ENCODE measurements at places on chromosomes 1 and 21. TPM values are rescaled to one million over a fixed set of nuclear protein-coding genes. Genes with fewer than 3 reads are reported as not detected.

DNA sequence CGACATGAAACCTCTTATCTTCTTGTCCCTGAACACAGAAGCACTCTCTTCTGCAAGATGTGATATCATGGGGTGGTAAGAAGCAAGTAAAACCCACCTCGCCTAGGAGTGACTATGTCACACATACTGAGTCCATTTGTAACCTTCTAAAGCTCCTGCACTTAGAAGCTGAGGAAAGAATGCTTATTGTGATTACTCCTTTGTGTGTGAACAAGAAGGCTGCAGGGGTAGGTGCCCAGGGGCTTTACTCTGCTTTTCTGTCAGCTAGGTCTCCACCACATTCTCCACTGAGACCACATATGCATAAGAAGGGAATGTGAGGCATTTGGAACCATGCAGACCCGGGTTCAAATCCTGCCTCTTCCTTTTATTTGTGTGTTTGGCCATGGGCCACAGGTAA, 144.3 kb downstream of the DMRTA2 start:
- no peak for DNase-seq

DNA sequence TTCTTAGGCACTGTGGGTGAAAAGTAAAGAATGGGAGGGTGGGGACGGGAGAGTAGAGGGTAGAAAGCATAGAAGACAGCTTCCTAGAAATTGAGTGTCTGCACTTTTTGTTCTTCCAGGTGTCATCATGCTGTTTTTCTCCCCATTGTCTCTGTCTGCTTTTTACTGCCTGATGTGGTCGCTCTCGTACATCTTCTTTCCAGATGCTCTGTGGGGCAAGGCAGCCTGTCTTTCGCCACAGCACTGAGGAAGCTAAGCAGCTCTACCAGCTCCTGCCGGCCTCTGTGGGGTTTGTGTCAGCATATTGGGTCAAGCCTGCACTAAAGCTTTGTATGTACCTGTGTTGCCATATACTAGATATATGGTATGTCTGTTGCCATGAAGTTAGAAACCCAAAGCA, 13.2 kb downstream of the TMEM269 start:
- no peak for DNase-seq

- no peak for DNase-seq
These were observed at the start of gene GPR153 for GRCh38 chr1:6260961-6261614. Gene GPR153, minus strand, starts transcription at chr1:6261098. Its CDS starts 6,193 bp downstream, at chr1:6254905.

DNA sequence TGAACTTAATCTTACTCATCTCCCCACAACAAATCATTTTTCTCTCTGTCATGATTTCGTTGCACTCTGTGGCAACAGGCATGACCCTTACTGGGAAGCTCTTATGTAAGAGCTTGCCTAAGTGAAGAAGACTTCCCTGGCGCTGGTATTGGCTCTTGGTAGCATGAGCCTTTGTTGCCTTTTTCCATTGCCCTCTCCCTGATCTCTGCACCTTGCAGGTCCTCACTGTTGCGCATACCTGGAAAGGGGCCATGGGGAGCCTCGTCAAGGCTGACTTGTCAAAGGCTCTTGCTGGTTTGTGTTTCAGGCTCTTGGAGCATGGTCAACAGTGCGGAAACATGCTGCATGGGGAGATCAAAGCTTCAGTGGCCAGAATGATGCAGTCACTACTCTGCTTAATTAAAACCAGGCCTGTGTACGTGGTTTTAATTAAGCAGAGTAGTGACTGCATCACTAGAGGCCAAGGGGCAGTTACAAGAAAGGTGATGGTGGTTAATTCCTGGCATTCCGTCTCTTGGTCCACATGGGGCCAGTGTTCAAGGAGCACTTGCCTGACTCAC, 141.3 kb downstream of the SPATA46 start:
- no peak for DNase-seq

GRCh38 chr1:72037745-72038343, 244.5 kb downstream of the NEGR1 start:
- peak; percentile 7 for DNase-seq

GRCh38 chr1:162373541-162374260, 3.0 kb downstream of the SPATA46 start:
- DNase-seq = no peak

DNA sequence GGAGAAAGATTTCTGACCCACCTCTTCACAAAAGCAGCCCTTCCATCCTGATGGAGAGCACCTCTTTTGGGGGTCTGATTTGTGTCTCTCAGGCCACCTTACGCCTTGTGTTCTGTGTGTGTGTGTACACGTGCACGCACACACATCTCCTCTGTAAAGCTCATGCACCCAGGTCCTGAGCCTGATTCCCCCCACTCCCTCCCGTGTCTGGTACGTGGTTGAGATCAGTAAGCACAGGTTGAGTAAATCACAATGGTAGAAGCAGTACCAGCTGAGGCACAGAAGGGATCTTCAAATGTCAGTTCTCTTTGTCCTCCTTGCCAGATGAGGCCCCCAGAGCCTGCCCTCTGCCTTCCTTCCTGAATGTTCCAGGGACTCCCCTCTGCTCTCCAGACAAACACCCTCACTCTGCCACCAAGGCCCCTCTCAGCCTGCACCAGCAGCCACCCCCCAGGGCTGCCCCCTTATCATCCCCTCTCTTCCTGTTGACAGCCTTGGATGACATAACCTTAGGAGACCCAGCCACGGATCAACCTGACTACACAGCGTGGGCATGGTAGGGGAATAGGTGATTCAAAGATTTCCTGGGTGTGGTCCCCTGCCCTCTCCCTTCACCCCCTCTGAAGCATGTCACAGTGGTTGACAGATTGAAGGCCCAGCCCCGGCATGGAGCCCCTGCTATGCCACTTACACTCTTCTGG, 112.8 kb downstream of the HIVEP3 start:
- no peak for DNase-seq

DNA sequence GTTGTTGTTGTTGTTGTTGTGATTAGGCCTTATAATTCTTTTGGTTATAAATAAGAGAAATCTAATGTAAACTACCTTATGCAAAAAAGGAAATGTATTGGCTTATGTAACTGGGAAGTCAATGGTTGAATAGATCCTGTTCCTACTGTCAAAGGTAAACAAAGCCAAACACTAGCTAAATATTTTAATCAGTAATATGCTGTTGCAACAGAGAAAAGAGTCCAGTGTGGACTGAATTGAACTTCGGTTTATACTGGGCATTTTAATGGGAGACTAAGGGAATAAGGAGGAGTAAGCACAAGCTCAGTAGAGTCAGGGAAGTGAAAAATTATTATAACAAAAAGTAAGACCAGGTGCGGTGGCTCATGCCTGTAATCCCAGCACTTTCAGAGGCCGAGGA, 15.4 kb downstream of the MSH4 start:
- DNase-seq = no peak

DNA sequence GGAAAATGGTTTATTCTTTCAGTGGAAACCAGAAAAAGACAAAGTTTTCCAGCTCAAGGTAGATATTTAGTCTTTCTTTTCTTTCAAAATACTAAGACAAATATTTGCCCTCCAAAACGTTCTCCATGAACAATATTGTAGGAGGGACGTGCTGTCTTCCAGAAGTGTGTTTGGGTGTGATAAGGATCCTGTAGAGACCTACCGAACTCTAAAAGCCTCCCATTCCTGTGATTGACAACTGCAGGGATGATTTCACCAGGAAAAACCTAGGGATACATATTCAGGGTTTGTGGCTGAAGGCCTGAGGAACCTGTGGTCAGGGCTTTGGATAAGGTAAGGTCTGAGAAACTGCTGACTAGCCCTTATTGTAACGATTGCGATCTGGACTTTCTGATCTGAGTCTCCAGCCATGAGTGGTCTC, 167.1 kb downstream of the ZNF648 start:
- DNase-seq = no peak

- no peak for DNase-seq
These were observed 41.7 kb upstream of the IL20 start for GRCh38 chr1:206823727-206824126.

- no peak for DNase-seq
These were observed at the start of gene ZNF593OS for GRCh38 chr1:26171084-26172072. Gene ZNF593OS, minus strand, starts transcription at chr1:26171832. Its CDS starts 171 bp downstream, at chr1:26171661.

DNA sequence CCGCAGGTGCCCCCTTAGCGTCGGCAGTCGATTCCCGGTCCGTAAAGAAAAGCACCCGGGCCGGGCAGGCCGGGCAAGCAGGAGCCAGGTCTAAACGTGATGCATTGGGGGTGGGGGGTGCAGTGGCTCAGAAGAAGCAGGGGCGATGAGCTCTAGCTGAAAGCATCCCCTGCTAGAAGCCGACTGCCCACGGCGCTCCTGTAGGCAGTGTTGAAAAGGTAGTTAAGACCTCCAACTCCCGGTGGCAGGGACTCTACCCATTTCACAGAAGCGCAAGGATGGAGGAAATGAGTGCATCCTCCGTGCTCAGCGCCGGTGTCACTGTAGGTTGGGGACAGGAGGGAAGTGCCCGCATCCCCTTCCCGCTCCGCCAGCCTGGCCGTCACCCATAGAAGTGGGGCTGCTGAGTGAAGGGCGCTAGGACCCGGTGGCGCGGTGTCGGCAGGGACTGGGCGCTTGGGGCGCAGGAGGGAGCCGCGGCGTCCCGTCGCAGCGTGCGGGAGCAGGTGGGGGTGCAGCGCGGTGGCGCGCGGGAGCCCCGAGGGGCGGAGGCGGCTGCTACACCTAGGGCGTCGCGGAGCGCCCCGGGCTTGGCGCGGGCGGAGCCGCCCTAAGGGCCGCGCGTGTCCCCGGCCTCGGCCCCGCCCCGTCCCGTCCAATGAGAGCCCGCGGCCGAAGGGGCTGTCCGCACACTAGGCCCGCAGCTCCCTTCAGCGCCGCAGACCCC, at the start of gene WNT2B:
WNT2B (plus strand) TSS at position 688 of the 727 bp plus-strand sequence. CDS start 298 bp downstream, outside the sequence.
- peak; percentile 40 for DNase-seq

DNA sequence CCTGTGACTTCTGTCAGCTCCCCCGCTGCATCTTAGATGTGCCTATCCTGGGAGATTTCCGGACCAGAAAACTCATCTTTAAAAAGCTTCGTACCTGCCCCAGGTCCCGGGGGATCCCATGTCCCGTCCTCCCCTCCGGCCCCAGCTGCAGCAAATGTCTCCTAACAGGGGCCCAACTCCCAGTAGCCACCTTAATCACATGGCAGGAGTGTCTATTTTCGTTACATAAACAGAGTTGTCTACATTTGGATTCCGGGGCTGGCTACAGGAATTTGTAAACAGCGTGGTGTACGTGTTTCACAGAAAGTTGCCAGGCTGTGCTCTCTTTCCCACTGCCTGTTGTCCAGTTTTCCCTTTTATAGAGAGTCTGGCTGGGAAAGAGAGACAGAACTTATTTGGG, 17.9 kb upstream of the KCNE2 start:
- DNase-seq = peak; percentile 76

GRCh38 chr1:48878191-48878940, 101.7 kb upstream of the BEND5 start:
- DNase-seq = no peak

- no peak for DNase-seq
These were observed 53.7 kb upstream of the ZNF326 start for GRCh38 chr1:89941110-89941766.

- DNase-seq = no peak
These were observed 24.0 kb upstream of the C1orf21 start for GRCh38 chr1:184362876-184363275.

- peak; percentile 11 for DNase-seq
These were observed 110.8 kb upstream of the HOOK1 start for GRCh38 chr1:59703918-59704378.

GRCh38 chr1:206664740-206665139, 20.0 kb upstream of the MAPKAPK2 start:
- DNase-seq = no peak

- DNase-seq = no peak
These were observed 37.6 kb downstream of the TRIM11 start for GRCh38 chr1:228368801-228369607.

DNA sequence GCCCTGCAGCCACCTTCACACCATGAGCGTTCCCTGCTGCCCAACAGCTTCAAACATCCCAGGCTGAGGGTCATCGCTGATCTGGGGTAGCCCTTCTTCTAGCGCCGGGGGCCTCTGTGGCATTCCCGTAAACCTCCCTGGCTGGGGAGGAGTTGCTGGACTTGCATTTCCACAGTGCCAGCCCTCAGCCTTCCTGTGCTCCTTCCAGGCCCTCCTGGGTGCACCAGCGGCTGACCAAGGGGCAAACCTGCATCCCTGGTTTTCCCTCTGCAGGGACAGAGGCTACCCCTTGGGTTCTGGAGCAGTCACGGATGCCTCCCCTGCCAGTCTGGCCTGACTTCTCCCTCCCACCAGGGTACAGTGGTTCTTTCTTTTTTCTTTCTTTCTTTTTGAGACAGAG, 218.7 kb upstream of the TMEM51 start:
- no peak for DNase-seq

DNA sequence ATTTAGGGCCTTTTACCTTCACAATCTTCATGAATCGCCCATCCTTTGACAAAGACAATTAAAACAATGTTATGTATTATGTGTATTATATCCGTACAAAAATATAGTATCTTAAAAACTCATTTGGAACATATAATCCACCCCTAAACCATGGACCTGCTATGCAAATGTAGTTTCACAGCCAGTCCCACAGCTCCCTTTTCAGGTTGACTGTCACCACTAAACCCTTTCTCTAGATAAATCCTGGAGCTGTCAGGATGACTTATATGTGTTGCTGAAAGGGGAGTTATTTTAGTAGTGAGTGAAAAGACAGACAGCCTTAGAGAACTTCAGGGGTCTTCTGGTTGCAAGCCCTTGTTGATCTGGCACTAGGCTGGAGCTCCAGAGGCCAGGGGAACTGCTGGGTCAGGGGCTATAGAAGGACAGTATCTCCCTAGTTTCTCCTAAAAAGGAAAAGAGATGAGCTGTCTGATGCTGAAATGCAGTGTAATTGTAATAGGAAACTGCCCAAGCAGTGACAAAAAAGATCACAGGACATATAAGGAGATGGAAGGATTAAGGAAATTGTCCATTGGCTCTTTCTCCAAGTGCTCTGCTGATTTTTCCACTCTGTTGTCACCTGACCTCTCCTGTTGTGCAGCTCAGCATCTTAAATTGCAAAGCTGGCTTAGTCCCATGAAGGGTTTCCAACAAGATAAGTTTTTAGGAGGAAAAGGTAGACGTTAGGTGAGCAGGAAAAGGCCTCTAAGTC, 127.7 kb downstream of the S1PR1 start:
- no peak for DNase-seq

DNA sequence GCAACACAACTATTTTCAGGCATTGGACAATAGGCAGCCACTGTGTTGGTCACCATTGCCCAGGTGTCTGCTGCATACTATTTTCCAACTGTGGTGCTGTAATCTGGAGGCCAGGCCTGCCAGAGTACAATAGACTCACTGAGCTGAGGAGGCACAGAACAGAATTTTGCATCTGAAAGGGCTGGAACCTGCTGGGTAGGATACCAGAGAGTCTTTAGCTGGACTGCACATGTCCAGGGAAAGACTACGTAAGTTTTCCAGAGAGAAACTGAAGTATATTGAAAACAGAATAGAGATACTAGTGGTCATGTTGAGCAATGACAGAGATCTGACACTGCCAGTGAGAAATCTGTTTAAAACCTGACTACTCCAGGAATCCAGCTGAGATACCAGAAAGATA, 200.8 kb downstream of the RASAL2 start:
- DNase-seq = no peak

GRCh38 chr1:171126504-171126903, 35.8 kb downstream of the FMO3 start:
- DNase-seq = no peak

- DNase-seq = no peak
These were observed 346.6 kb downstream of the RPS6KC1 start for GRCh38 chr1:213397638-213398037.

BARHL2 gene
- total RNA-seq = not detected

LMX1A gene
- total RNA-seq = not detected

SLC22A15 gene
- total RNA-seq = 4.7 TPM

ARHGEF16 gene
- 34.9 TPM for total RNA-seq

FNBP1L gene
- total RNA-seq = 14.1 TPM

VN1R5 gene
- total RNA-seq = not detected

DISC1 gene
- total RNA-seq = 3.8 TPM

ZRANB2 gene
- 42.4 TPM for total RNA-seq

CDK18 gene
- not detected for total RNA-seq

GBP6 gene
- not detected for total RNA-seq

CLEC20A gene
- total RNA-seq = not detected

TFF2 gene
- total RNA-seq = not detected

All from SJSA1 (cell line).